ENCODE measurements at places on chromosomes 12 and 14.

DNA sequence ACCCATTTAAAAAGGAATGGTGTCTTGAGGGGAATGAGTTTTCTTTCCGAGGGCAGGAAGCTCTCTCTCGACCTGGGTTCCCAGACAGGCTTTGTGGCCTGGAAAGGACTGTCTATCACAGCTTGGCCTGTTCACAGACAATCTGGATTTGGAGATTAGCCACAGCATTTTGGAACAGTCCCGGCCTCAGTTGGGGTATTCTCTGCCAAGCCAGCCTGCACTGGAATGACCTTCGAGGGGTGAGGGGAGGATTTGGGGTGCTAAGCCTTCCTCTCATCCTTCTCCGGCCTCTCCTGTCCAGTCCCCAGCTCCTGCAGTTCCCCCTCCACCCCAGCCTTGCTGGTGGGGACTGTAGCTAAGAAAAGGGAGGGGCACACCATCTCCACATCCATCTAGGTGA, 13.0 kb downstream of the TBX5 start:
- DNase-seq, result no peak

DNA sequence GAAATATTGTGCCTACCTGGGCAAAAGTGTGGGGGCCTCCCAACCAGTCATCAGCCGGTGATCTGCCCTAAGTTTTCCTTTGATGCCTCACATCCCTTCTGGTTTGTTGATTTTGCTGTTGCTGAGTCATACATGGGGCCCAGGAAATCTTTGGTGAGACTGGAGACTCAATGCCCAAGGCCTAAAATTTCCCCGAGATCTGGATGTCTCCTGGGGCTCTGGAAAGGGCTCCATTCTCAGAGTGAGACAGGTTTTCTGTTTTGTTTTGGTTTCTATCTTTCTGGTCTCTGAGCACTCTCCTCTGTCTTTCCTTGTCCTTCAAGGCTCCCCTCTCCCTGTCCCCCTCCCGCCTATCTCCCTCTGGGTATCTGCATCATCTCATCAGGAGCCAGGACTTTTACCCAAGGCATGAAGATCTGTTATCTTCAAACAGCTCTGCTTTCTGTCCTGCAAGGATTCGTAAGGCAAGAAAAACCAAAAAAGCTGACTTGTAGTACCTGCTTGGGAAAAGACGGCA, 152.8 kb upstream of the MAX start:
- DNase-seq, result no peak

DNA sequence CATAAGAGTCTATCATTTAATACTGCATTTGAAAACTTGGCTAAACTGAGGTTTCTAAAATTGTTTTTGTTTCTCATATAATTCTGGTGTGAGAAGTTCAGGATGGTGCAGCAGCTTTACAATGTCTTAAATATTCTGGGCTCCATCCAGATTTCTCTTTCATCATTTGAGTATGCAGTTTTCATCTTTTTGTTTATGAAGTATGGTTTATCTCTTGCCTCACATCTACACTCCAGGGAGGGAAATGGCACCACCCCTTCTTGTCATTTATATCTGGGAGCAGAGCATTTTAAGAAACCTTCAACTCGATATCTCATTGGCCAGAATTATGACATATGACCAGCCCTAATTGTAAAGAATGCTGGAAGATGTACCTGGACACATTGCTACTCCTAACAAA, 24.3 kb downstream of the GEMIN2 start:
- DNase-seq, result no peak

GRCh38 chr12:1643905-1644533, 15.0 kb downstream of the WNT5B start:
- no peak for DNase-seq

GRCh38 chr14:89466484-89466883, 49.5 kb upstream of the FOXN3 start:
- DNase-seq, result no peak

DNA sequence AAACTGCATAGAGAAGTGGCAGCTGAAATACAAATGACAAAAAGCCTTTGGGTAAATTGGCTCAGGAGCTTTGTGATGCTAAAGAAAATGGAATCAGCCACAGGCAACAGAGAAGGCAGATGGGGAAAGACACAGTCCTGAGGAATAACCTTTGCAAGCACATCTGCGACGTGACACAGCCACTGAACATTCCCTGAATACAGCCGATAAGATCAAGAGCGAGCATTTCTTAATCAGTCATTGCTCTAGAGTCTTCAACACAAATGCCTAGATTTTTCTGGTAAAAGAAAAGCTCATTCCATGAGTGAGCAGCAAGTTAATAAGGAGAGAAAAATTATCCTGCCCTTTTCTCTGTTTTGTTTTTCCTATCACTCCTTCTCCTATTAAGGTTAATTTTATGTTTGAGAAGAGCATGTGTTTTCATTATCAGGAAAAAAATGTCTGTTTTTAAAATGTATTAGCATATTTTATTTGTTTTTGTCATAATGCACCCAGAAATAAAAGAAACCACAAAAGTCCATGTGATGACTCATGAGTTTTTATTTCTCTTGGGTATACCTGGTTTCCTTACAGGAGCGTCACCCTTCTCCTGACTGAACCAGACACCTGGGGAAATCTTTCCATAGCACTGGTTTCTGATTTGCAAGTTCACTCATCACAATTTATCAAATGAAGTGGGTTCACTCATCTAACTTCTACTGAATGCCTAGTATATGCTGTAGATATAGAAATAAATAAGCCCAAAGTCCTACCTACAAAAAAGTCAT, 45.4 kb upstream of the PCED1B start:
- DNase-seq, result no peak

DNA sequence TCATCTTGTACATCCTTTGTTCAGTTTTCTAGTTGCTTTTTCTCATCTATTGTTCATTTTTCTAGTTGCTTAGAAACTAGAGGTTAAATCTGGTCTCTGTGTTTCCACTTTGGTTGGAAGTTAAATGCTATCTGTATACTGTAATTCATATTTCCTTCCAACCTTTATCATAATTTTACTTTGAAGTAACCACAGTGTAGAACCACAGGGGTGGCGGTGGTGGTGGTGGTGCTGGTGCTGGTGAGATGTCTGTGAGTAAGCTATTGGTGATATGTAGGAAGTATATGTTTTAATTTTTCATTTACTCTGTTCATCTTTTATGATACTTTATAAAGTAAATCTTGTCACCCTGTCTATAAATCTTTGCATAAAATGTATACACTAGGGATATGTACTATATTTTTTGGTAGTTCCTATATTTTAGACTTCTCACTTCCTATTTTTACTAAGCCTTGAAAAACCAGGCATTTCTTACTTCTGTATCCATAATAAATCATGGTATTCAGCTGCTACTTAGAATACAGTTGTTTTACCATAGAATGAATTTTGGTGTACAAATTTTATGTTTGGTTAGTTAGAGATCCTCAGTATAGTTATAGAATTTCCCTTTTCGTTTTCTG, 31.9 kb downstream of the CCDC91 start:
- peak; percentile 40 for DNase-seq

DNA sequence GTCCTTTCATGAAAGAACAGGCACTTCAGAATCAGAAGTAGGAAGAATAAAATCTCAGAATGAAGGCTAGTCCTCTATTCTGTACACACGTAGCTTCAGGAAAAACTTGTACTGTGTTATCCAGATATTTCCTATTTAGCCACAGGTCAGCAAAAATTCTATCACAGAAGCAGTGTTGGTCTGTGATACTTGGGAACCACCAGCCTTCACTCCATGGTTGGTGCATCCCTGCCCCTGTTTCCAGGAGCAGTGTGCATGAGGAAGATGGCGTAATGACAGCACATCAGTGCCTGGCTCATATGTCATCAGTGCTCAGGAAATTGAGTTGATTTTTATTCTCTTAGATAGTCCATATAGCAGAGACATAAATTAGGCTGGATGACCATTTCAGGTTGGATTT, 87.7 kb downstream of the SAMD4A start:
- DNase-seq, result no peak

DNA sequence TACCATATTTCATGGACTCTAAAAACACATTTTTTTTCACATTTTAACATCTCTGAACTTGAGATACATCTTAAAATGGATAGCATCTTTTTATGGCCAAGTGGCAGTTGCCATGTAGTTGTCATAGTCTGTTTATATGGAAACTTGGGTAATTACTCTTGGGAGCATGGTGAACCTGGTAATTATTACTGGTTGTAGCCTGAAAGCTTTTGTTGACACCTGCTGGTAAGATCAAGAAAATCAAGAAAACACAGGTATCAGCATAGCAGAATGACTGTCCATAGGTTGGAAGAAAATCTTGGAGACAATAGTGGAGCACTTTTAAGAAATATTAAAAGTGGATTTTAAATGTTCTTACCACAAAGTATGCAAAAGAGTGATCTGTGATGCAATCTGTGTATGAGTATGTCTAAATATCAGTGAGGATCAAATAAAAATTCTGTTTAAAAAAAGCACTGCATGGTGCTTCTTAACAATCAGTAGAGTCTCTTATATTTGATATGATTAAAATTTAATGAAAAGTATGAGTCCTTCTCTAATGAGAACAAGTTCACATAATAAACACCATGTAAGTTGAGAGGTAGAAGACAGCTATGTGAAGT, 44.2 kb downstream of the TTC8 start:
- DNase-seq, result no peak

- no peak for DNase-seq
These were observed 160.3 kb downstream of the RPS29 start for GRCh38 chr14:49425921-49426320.

- no peak for DNase-seq
These were observed 104.9 kb upstream of the FSCB start for GRCh38 chr14:44612002-44612401.

DNA sequence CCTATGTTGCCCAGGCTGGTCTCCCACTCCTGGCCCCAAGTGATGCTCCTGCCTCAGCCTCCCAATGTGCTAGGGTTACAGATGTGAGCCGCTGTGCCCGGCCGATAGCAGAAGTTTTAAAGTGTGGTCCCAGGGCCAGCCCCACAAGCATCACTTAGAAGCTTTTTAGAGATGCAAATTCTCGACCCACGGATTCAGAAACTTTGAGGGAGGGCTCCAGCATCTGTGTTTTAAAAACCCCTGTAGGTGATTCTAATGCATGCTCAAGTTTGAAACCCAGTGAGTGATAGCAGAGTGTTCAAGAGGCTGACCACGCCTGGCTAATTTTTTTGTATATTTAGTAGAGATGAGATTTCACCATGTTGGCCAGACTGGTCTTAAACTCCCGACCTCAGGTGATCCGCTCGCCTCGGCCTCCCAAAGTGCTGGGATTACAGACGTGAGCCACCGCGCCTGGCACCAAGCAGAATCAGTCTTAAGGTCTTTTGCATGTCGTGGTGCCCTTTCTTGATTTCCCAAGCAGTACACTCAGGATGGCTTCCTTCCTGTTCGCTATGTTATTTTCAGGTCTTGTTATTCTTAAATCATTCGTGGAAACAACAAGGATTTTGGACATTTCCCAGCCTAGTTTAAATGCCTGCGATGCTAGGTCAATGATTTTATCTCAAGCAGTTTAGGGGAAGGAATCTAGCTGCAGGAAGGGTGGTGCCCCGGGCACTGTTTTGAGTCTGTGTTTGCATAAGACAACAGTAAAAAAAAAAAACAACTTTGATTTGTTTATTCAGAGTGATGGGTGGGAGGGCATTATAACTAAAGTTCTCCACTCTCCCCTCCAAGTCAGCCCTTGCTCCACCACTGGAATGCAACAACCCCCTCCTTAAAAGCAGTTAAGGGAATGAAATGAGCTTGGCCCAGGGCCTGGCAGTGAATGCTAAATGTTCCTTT, 9.2 kb upstream of the RILPL2 start:
- DNase-seq, result no peak

DNA sequence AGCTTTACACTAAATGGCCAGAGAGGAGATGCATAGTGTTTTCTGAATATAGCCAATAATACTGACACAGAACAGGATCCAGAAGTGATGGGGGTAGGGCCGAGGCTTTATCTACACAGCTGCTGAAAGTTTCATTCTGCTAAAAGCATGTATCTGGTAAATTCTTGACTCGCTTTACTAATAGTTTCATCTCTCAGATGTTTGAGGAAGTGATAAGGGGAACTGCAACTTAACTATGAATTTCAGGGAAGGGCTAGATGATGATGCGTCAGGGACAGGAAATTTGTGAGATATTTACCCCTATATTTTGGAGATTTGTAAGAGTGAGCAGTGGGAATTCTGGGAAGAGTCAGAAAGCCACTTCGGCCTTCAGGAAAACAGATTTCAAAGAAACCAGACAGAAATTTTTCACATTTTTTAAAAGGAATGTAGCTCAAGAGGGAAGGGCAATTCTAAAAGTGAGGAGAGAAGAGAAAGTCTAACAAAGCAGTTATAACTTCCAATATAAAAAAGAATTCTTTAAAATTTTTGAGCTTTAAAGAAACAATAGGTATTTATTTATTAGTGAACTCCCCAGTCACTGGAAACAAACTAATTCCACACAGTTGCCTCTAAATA, 243.1 kb downstream of the BCAT1 start:
- DNase-seq, result no peak

DNA sequence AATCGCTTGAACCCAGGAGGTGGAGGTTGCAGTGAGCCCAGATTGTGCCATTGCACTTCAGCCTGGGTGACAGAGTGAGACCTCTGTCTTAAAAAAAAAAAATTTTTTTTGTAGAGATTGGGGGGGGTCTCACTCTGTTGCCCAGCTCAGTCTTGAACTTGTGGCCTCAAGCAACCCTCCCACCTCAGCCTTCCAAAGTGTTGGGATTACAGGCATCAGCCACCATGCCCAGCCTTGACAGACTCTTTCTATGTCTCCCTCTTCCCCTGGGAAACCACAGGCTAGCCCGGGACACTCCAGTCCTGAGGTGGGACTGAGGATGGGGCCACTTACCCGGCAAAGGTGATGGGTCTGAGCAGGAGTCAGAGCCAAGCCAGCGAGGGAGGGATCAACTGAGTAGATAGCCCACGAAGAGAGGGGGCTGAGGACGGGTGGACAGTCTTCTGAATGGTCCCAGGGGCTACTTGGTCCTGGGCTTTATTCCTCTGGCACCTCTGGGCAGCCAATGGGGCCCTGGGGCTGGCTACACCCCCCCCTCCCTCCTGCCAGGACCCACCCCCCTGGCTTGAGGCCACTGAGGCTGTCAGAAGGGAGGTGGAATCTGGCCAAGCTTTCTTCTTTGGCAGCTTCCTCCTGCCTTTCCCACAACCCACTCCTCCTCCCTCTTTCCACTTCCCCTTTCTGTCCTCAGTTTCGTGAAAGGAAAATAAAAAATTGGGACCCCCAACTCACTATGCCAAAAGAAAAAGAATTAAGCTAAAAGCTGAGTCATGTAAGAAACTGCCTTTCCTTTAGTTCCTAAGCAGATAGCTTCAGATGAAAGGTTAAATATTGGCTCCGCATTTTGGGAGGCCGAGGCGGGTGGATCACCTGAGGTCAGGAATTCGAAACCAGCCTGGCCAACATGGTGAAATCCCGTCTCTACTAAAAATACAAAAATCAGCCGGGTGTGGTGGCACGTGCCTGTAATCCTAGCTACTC, at the start of gene SDS:
Gene SDS, minus strand, starts transcription at position 453 of the 981 bp plus-strand sequence. CDS start 4,179 bp downstream, outside the sequence.
- no peak for DNase-seq

DNA sequence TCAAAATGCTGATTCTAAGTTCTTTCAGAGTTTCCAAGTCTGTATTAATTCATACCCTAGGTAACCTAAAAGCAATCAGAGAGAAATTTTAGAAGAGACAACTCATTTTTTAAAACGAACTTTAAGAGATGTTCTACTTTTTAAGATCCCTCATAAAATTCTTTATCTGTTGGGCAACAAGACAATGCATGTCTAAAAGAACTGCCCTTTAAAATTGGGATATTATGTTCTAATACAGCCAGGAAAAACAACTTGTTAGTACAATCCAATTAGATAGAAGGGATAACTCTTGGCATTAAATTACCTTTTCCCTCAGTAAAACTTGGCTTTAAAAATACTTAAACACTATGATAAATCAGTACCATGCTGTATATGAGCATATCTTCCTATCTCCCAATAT, 15.6 kb downstream of the DICER1 start:
- DNase-seq, result no peak

- DNase-seq, result no peak
These were observed 484 bp downstream of the MIS18BP1 start for GRCh38 chr14:45252366-45253069.
